ENCODE measurements at places on chromosomes 3 and 15. TPM values are rescaled to one million over a fixed set of nuclear protein-coding genes. Genes with fewer than 3 reads are reported as not detected.

C3orf49 gene
- total RNA-seq, result not detected

RGMA gene
- total RNA-seq, result 56.6 TPM

TICRR gene
- 2.7 TPM for total RNA-seq

BFSP2 gene
- total RNA-seq, result not detected

NANOGP8 gene
- total RNA-seq, result 0.86 TPM

PTPRG gene
- 52.1 TPM for total RNA-seq

CCR4 gene
- total RNA-seq, result not detected

LHFPL4 gene
- 23.4 TPM for total RNA-seq

DNA sequence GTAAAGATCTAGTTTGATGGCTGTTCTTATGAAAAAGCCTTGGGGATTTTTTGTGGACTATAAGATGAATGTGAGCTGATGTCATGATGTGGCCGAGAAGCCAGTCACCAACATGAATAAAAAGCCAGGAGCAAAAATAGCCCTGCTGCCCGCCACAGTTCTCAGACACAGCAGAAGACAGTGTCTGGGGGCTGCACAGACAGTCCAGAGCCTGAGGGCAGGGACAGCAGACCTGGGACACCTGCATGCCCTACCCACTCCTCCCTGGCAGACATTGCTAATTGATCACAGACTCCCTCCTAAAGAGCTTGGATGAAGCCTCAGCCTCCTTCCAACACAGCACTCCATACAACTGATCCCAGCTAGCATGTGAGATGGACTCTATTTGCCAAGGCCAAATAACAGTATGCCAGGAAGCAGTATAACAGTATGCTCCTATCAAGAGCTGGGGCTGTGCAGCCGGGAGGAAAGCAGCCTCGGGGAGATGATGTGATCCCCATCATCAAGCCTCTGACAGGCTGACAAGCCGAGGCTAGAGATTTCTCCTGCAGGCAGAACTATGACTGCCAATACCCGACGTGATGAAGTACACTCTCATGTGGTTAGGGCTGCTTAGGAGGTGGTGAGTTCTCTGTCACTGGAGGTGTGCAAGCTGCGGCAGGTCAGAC, 105.4 kb upstream of the RPL32 start:
- DNase-seq, result no peak

DNA sequence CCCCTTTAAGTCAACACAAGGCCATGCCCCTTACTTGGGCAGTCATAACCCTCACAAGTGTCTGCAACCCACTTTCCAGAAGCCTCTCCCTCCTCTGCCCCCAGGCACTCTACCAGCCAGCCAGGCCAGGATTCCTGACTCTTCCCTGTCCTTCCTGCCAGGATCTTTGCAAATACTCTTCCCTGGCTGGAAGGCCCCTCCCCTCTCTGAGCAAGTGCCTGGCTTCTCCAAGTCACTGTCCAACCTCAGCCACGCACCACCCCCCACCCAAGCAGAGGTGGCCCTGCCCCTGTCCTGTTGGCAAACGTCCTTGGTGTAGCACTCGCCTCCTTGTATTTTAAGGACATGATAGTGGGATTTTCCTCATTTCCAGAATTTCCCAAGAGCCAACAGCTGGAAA, 54.7 kb upstream of the USP3 start:
- DNase-seq, result no peak

- no peak for DNase-seq
Observed at GRCh38 chr3:179723617-179724016, 70.8 kb downstream of the USP13 start.

- no peak for DNase-seq
Observed at GRCh38 chr3:171276923-171277322, 183.3 kb downstream of the TNIK start.

- DNase-seq, result no peak
Observed at GRCh38 chr15:91919014-91919534, 65.6 kb downstream of the SLCO3A1 start.

DNA sequence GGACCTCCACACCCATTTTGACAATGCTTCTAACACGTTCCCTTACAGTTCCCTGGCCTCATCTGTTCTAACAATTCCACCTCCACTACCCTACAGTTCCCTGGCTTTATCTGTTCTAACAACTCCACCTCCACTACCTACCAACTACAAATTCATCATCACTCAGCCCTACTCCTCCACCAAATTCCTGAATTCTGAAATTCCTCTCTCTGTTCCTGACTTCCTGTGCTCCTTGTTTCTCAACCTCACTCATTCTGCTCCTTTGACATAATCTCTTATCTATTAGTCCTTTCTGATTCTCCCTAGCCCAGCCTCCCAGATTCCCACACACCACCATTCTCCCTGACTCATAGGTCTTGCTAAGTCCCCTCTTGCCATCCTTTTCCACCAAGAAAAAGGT, 22.5 kb downstream of the UPK1B start:
- DNase-seq, result no peak

DNA sequence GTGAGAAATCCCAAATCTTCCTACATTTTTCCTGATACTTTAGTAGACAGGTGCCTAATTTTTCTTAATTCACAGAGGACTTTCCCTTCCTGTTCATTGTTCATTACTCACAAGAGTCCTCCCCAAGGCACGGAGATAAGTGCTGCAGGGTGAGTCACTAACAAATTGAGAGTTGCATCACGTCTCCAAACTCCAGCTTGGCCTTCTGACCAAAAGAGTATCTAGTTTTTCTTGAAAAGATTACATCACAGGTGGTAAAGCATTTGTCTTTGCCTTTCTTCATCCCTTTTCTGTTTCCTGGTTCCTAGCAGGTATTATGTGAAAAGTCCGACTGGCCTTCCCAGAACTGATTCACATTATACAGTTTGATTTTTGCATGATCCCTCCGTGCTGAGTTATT, 24.9 kb upstream of the RASGRP1 start:
- DNase-seq, result no peak

DNA sequence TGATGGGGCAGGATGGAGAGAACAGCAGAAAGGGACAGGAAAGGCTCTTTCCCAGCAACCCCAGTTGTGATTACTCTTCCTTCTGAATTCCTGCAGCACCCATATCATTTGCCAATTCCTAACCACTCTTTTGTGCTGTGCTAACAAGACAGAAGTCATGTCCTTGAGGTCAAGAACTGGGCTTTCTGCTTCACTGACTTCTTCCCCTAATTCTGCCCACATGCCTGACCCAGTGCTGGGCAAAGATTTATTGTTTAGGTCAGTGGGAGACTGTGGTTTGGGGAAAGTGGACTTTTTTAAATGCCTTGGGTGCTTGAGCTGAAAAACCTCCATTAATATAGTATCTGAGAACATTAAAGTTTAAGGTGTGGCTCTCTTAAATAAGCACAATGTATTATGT, 4.2 kb upstream of the EFCAB12 start:
- DNase-seq, result no peak

DNA sequence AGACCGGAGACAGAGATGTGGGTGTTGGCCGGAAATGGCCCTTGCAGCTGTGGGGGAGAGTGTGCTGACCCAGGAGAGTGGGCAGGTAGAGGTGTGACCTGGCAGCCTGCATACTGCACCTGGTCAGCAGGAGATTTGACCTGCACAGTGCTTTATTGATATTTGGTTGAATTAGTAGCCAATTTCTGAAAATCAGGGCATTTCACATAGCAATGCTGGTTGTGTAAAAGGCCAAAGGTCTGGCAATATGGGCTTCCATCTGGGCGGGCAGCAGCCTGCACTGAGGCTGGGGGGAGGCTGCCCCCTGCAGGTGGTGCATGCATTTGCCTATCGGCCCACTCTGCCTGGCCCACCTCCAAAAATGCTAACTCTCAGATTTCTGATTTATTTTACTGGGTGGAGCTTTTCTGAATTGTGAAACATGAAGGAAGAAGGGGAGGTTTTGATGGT, 9.4 kb upstream of the MGLL start:
- DNase-seq, result peak; percentile 58

DNA sequence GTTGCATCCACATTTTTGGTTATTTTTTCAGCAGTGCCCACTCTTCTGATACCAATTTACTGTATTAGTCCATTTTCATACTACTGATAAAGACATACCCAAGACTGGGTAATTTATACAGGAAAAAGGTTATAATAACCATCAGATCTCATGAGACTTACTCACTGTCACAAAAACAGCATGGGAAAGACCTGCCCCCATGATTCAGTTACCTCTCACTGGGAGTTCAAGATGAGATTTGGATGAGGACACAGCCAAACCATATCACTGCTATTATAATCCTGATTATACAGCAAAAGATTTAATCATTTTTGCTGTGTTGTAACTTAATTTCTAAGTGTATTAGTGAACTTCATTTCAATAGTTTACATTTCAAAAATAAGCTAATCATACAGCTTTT, 6.6 kb downstream of the ZBED2 start:
- no peak for DNase-seq

DNA sequence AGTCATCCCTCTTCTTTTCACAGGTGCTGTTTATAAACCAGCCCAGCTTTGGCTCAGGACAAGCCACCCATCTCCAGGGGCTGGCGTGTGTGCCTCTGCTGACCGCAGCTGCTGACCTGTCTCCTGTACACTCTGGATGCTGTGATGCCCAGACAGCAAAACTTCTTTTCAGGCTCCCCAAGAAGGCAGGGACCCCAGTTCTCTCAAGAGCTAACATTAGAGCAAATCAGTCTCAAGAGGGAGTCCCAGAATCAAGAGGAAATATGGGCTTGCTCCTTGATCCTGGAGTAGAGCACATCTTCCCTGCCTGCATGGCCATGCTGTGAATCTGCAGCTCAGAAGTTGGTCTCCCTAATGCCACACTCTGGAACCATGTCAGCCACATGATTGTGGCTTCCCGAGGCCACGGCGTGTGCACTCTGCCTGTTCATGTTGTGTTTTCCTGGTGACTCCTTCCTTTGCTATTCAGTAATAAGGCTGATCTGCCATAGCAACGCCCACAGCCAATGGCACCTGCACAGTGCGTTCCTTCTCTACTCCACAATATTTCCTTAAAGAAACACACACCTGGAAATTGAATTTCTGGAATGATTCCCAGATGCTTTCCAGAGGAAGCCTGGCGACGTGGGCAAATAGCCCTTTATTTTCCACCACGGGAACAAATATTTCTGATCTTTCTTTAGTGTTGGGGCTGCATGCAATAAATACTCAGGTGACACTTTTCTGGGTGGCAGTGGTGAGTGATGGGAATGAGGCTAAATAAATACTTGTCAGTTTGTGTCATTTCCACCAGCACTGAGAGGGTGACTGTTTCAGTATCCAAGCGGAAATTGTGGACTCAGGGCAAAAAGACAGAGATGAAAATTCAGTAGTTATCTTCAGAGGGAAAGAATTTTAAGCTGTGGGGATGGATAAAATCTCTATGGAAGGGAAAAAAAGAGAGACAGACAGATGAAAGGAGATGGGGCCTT, 21.9 kb upstream of the THSD4 start:
- DNase-seq, result no peak

DNA sequence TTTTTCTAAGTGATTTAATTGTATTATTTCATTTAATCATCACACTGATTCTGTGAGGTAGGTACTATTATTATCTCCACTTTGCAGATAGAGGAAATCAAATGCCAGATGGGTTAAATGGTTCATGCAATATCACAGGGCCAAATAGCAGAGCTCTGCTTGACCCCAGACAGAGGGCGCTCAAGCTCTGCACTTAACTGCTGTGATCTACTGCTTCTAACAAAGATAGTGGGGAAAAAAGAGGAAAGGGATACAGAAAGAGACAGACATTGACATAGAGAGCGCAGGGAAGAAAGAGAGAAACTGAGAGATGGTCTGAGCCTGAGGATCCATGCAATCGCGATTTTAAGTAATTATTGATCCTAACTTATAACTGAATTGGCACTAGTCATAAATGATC, 279.1 kb upstream of the THRB start:
- peak; percentile 79 for DNase-seq

- DNase-seq, result no peak
Observed at GRCh38 chr3:105505170-105505569, 138.5 kb downstream of the ALCAM start.

- no peak for DNase-seq
Observed at GRCh38 chr3:70726961-70727360, 414.5 kb upstream of the MDFIC2 start.

GRCh38 chr3:187746059-187746441, 782 bp upstream of the BCL6 start:
- DNase-seq, result no peak

GRCh38 chr15:60731583-60732130, 252.7 kb upstream of the ICE2 start:
- no peak for DNase-seq

GRCh38 chr15:40105517-40106202, 3.0 kb downstream of the BMF start:
- no peak for DNase-seq

DNA sequence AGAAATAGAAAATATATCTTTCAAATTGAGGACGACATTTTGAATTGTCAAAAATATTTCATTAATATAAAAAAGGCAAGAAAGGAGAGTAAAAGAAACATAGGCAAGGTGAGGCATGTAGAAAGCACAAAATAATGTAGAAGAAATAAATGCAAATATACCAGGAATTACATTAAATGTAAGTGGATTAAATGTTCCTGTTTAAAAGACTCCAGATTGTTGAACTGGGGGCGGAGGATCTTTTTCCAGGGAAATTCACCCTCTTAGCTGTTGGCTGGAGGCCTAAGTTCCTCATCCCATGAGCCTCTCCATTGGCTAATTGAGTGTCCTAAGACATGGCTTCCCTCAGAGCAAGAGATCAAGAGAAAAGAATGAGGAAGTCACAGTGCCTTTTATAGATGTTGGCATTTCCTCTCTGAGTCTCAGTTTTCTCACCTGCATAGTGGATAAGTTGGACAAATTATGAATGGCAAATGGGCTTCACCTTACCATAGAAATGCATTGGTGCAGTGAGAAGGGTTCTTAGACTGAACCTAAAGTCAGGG, 147.4 kb upstream of the SMAD3 start:
- DNase-seq, result no peak

DNA sequence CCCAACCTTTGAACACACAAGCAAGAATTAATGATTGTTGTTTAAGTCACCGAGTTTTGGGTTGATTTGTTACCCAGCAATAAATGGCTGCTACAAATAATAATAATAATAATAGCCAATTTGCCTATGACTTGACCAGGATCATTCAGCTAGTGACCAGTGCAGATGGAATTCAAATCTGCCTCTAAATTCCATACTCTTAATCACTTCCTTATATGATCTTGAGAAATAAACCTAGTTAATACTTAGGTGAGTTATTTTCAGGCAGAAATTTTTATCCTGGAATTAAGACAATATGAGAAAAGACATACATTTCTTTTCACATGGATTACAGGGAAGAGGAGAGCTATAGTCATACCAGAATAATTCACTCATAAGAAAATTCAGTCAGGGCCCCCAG, 116.0 kb upstream of the GALNT15 start:
- no peak for DNase-seq

DNA sequence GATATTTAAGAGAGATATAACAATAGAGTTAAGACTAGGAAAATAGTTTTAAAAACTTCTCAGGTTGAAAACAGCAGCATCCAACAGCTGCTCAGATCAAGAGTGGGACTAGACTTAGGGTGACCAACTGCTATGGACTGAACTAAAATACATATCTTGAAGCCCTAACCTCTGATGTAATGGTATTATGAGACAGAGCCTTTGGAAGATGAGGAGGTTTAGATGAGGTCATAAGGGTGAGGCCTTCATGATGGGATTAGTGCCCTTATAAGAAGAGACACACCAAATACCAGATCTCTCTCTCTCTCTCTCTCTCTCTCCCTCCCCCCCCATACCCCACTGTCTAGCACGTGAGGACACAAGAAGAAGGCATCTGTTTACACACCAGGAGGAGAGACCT, 37.4 kb upstream of the GALNT15 start:
- DNase-seq, result no peak
